Pulmonary artery endothelial cell (primary cell): ENCODE measurements at places on chromosomes 4 and X.
A peak's percentile ranks its signal among the peaks of the same experiment; 100 is the strongest.

DNA sequence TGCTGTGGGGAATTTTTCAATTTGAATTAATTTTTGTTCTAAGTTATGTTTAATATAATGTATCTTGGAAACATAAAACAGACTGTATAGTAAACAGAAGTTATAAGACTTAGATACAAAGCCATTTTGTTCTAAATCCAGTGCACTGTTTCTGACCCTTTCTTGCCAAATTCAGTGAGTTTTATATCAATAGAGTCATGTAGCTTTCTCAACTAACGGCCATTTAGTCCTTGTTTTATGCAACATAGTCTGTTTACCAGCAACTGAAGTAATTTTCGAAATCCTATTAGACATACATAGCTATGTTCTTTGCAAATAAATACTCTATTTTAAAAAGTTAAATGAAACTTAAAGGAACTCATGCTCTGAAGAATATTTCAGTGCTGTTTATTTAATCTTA, 242.8 kb downstream of the ADGRL3 start:
- DNase-seq = no peak

GRCh38 chr4:136893573-136893972, 638.7 kb downstream of the PCDH18 start:
- no peak for DNase-seq

- DNase-seq = no peak
Measured at GRCh38 chr4:79980448-79980847, 92.6 kb downstream of the ANTXR2 start.

GRCh38 chr4:8390577-8390976, 49.9 kb downstream of the ACOX3 start:
- no peak for DNase-seq

DNA sequence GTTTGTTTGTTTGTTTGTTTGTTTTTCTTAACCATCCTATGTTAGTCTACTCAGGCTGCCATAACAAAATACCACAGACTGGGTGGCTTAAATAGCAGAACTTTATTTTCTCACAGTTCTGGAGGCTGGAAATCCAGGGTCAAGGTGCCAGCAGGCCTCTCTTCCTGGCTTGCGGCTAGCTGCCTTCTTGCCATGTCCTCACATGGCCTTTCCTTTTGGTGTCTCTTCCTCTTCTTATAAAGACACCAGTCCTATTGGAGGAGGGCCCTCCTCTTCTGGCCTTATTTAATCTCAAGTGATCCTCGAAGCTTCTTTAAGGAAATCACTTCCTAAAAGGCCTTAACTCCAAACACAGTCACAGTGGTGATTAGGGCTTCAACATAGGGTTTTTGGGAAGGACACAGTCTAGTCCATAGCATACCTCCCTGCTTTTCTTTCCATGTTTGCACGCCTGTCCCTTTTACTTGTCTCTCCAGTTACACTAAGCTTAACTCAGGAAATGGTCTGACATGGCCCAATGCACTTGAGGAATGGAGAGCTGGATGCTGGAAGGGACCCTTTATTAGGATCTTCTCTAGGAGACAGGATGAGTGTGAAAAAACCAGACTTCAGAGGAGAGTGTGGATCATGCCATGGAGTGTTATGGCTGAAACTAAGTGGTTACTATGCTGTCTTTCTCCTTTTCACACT, 36.0 kb upstream of the MGST2 start:
- no peak for DNase-seq

DNA sequence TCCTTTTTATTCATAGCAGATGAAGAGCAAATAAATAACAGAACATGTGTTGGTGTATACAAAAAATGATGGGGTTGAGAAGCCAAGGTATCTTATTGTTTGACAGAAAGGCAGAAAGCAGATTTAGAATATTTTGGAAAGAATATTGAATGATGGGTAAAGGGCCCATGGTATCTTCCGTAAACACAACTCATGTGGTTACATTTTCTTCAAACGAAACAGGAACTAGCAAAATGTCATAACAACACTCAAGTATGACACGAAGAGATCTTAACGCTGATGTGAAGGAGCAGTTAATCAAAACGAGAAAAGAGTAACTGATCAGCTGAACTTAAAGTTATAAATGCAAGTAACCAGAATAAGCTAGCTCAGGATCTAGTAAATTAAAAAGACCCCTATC, 195.7 kb upstream of the GK2 start:
- DNase-seq = no peak

DNA sequence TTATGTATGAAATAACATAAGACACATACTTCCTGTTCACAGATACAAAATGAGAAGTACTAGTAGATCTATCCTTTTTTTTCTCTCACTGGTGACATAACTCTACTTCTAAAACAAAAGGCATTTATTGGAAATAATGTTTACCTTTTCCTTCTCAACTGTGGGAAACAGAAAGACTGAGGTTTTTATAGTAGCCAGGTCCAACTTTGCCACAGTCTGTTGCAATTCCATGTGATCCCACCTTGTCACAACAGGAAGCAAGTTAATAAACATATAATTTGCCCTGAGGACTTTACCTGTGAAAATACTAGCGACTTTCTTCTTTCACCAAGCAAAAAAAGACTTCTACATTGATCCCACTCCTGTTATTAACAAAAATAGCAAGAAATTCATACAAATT, 475.8 kb downstream of the PDGFC start:
- no peak for DNase-seq

- no peak for DNase-seq
Measured at GRCh38 chrX:115563633-115564162, 2.7 kb downstream of the PLS3 start.

DNA sequence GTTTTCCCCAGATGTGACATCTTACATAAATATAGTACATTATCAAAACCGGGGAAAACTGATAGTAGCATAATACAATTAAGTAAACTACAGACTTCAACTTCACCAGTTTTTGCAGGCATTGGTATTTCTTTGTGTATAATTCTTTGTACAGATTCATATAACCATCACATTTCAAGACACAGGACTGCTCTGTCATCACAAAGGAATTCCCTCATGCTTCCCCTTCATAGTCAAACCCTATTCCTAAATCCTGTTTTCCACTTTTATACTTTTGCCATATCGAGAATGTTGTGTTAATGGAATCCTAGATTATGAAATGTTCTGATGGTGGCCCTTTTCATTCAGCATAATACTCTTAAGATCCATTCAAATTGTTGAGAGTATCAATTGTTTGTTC, 36.0 kb downstream of the STIM2 start:
- DNase-seq = no peak

- peak; percentile 3 for DNase-seq
Measured at GRCh38 chrX:39261446-39262147, 460.3 kb downstream of the MID1IP1 start.

DNA sequence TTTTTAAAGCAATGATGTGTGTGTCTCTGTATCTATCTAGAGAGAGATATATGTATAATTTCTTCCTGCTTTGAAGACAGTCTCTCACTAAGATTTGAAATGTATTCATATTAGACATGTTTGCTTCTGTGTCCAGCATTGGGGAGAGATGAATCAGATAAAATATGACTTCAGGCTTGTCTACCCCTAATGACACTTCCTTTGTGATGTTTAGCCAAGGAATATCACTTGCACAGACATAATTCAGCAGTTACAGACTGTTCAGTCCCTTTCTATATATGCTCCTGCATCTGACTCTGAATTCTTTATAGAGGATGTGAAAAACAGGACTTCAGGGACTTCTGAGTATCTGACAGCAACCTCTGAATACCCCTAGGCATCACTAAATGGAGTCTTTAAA, 158.4 kb downstream of the DCLK2 start:
- no peak for DNase-seq

DNA sequence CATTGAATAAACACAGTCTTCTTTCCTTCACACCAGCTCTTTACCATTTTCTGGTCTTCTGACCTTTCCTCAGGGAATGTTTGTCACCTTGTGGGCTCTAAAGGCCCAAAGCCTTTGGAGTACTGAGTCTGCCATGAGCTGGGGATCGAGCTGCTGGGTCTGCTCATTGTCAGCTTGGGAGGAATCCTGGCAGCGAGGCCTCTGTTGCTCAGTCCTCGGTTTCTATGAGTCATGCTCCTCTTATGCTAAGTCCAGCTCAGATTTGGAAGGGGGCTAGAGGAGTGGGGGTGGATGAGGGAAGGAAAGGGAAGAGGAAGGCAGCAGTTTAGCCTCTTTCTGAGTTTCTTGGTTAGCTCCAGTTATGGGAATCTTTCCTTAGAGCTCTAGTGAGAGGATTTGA, 31.1 kb downstream of the NHSL2 start:
- DNase-seq = no peak

DNA sequence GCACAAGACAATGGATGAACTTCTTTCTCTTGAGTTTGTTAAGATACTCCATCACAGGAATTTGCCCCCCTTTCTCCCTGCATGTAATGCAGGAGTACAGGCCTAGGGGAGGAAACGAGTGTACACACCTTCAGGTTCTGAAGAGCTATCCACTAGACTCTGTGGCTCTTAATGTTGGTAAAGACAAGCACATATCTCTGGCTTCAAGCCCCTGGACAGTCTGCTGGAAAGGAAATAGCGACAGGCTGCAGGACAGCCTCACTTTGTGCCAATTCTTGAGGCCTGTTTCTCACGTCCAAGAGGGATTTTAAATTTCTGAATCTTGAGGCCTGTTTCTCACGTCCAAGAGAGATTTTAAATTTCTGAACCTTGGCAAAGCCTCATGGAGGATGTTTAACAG, 87.1 kb downstream of the RLIM start:
- no peak for DNase-seq

GRCh38 chr4:26020083-26020668, 106.2 kb downstream of the SMIM20 start:
- no peak for DNase-seq
